ENCODE measurements at places on chromosomes 1 and 21.

- DNase-seq = no peak
- H3K4me3 ChIP-seq = no peak overlapping the region
- H3K27me3 ChIP-seq = no peaks in the 10 kb centered on the region
- no peaks in the 10 kb centered on the region for H3K36me3 ChIP-seq
- H3K27ac ChIP-seq = no peak overlapping the region
These were observed 890.6 kb downstream of the KCNT2 start for GRCh38 chr1:195717651-195718050.

GRCh38 chr1:51416910-51417309 lies 86.5 kb upstream of the TTC39A start:
- no peaks in the 10 kb centered on the region for H3K4me1 ChIP-seq
- H3K27me3 ChIP-seq = no peaks in the 10 kb centered on the region
- no peak overlapping the region for H3K27ac ChIP-seq
- H3K36me3 ChIP-seq = peaks cover 45% of the 10 kb centered on the region

DNA sequence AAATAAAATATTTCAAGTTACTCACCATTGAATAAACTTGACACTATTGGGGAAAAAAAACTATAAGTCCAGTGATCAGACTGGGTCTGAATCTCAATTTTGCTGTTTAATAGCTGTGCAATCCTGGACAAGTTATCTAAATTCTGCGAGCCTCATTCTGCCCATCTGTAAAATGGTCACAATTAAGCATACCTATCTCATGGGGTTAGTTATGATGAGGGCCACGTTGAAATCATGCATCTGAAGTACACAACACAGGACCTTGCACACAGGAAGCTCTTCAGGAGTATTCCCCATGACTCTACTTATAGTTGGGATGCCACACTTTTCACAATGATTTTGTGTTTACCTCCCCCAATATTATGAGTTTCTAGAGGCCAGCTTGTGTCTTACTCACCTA lies 3.8 kb upstream of the HTR1D start:
- H3K4me3 ChIP-seq = no peak overlapping the region
- H3K27ac ChIP-seq = no peak overlapping the region
- no peak for DNase-seq
- H3K27me3 ChIP-seq = peaks cover 47% of the 10 kb centered on the region
- H3K36me3 ChIP-seq = no peaks in the 10 kb centered on the region

- no peak overlapping the region for H3K27ac ChIP-seq
- DNase-seq = no peak
- H3K4me3 ChIP-seq = no peak overlapping the region
- H3K27me3 ChIP-seq = peaks cover 5% of the 10 kb centered on the region
These were observed 10.3 kb upstream of the CD101 start for GRCh38 chr1:116991171-116991845.

- DNase-seq = no peak
- no peak overlapping the region for H3K27ac ChIP-seq
- no peaks in the 10 kb centered on the region for H3K4me1 ChIP-seq
- peaks cover 8% of the 10 kb centered on the region for H3K36me3 ChIP-seq
- no peaks in the 10 kb centered on the region for H3K27me3 ChIP-seq
These were observed 26.4 kb upstream of the DPH5 start for GRCh38 chr1:101051688-101052638.

DNA sequence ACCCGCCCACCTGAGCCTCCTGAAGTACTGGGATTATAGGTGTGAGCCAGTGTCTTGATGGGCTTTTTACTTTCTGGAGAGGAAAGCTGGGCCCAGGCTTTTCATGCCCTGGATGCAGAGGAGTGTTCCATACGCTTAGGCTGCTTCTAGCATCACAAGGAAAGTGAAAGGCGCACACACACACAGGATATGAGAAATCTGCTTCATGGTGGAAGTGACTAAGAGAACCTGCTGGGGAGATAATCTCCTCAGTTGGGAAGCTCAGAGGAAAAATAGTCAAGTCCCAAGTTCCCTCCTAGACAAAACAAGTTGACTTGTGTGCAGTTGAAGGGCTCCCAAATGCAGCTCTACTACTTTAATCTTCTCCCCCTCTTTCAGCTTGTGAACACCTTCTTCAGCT lies 2.2 kb downstream of the NUDC start:
- H3K27me3 ChIP-seq = peaks cover 2% of the 10 kb centered on the region
- peaks cover 31% of the 10 kb centered on the region for H3K4me1 ChIP-seq
- peaks cover 35% of the 10 kb centered on the region for H3K36me3 ChIP-seq

GRCh38 chr1:4044967-4045366 lies 144.9 kb upstream of the C1orf174 start:
- no peaks in the 10 kb centered on the region for H3K36me3 ChIP-seq
- H3K4me1 ChIP-seq = no peaks in the 10 kb centered on the region
- H3K4me3 ChIP-seq = no peak overlapping the region
- DNase-seq = no peak

GRCh38 chr1:212618466-212619210 lies 10.1 kb downstream of the ATF3 start:
- H3K4me3 ChIP-seq = no peak overlapping the region
- no peak for DNase-seq
- H3K4me1 ChIP-seq = peaks cover 32% of the 10 kb centered on the region
- H3K27ac ChIP-seq = peak overlapping the region; percentile 59
- H3K27me3 ChIP-seq = no peaks in the 10 kb centered on the region

- no peak overlapping the region for H3K4me3 ChIP-seq
- no peaks in the 10 kb centered on the region for H3K4me1 ChIP-seq
- no peaks in the 10 kb centered on the region for H3K27me3 ChIP-seq
- H3K36me3 ChIP-seq = no peaks in the 10 kb centered on the region
These were observed 37.3 kb downstream of the RGS4 start for GRCh38 chr1:163106364-163106987.

GRCh38 chr21:27582948-27583430 lies 616.1 kb upstream of the ADAMTS5 start:
- DNase-seq = no peak
- H3K27ac ChIP-seq = no peak overlapping the region
- no peaks in the 10 kb centered on the region for H3K4me1 ChIP-seq
- H3K4me3 ChIP-seq = no peak overlapping the region
- H3K27me3 ChIP-seq = no peaks in the 10 kb centered on the region

DNA sequence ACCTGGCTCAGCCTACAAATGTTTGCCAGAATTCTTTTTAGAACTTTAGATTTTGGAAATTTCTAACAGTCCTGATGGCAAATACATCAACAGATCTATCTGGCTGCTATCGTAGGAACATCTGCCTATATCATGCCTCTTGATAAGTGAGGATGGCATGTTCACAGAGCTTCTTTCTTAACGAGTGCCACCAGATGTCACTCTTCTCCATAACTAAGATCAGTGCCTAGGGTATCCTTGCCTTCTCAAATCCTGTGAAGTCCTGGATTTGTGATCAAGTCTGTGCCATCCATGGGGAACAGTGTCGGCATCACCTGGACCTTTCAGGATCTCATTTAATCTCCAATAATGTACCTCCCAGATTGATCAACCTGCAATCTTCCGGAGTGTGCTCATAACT lies 36.5 kb upstream of the CD5L start:
- H3K4me1 ChIP-seq = no peaks in the 10 kb centered on the region
- H3K27ac ChIP-seq = no peak overlapping the region
- H3K36me3 ChIP-seq = no peaks in the 10 kb centered on the region
- H3K4me3 ChIP-seq = no peak overlapping the region
- no peak for DNase-seq

- H3K27ac ChIP-seq = no peak overlapping the region
- H3K4me3 ChIP-seq = peak overlapping the region; percentile 70
- DNase-seq = no peak
- peaks cover 2% of the 10 kb centered on the region for H3K36me3 ChIP-seq
- peaks cover 18% of the 10 kb centered on the region for H3K4me1 ChIP-seq
- H3K27me3 ChIP-seq = peaks cover 59% of the 10 kb centered on the region
These were observed 924 bp downstream of the HMCN1 start for GRCh38 chr1:185734929-185735700.

DNA sequence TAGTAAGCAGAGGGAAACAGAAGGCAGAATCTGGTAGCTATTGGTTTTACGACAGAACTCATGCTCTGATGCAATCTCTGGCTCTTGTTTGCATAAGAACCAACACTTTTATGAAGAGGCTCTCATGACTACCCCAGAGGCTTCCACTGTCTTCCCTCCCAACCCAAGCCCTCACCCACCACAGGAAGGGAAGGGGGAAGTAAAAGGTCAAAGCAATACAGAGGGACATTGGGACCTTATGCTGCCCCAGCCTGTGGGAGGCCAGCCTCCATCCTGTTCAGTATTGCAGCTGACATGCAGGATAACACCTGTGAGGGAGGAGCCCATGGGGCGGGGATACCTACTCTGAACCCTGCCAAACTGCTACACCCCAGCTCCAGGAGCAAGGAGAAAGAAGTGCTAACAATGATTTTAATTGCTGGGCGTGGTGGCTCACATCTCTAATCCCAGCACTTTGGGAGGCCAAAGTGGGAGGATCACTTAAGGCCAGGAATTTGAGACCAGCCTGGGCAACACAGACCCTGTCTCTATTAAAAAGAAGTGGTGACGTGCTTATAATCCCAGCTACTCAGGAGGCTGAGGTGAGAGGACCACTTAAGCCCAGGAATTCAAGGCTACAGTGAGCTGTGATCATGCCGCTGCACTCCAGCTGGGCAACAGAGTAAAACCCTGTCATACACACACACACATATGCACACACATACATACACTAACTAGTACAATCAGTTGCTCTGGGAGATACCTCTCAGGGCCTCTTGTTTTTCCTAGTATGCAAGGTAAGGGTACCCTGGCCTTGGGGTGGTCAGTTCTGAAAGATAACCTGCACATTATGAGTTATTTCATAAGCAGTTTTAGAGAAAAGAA lies 9.5 kb downstream of the MR1 start:
- no peak for DNase-seq
- peaks cover 55% of the 10 kb centered on the region for H3K4me1 ChIP-seq
- peaks cover 39% of the 10 kb centered on the region for H3K36me3 ChIP-seq
- H3K27me3 ChIP-seq = no peaks in the 10 kb centered on the region

- no peaks in the 10 kb centered on the region for H3K27me3 ChIP-seq
- H3K4me1 ChIP-seq = no peaks in the 10 kb centered on the region
- no peak overlapping the region for H3K27ac ChIP-seq
- no peak overlapping the region for H3K4me3 ChIP-seq
- H3K36me3 ChIP-seq = no peaks in the 10 kb centered on the region
These were observed 41.5 kb downstream of the LHX9 start for GRCh38 chr1:197958438-197959305.

DNA sequence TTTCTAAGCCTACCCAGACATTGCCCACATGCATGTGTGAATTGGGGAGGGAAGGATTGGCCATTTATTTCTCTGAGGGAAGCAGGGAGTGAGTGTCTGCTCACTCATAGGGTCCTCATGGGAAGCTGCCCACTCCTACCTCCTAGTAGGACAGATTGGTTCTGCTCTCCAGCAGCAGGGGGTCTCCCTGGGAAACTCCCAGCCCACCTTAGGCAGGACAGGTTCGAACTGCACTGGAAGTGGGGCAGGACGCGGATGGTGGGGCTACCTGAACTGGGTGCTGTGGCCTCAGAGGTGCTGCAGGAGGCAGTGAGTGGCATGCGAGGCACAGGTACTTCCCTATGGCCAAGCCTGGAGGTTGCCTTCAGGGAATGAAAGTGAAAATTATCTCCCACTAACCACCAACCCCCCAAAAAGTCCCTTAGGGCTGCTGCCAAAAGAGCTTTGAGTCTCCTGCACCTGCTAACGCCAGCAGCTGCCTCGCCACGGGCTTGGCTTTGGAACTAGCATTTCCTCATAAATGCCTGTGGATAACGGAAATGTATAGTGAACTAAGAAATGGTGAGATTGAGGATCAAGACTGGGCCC lies 157.0 kb upstream of the COA6 start:
- peaks cover 5% of the 10 kb centered on the region for H3K27me3 ChIP-seq
- H3K4me3 ChIP-seq = peak overlapping the region; percentile 63
- H3K36me3 ChIP-seq = peaks cover 2% of the 10 kb centered on the region

DNA sequence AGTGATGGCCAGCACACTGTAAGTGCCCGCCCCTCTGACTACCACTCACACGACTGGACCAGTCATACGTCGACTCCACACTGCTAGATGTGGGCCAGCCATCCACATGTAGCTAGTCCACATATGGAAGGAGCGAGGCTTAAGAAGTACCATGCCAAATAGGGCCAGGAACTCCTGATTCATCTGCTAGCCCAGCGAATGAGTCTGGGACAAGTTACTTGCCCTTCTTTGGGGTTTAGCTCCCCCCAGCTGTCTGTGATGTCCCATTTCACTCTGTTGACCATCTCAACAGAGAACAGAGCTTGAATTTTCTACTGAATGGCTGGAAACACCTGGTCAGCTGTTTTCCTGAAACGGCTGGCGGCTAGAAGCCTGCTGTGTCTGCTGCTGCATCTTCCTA lies 5.8 kb downstream of the CSRP1 start:
- peaks cover 23% of the 10 kb centered on the region for H3K4me1 ChIP-seq
- H3K27ac ChIP-seq = no peak overlapping the region
- no peak for DNase-seq
- no peaks in the 10 kb centered on the region for H3K27me3 ChIP-seq
- H3K4me3 ChIP-seq = no peak overlapping the region

DNA sequence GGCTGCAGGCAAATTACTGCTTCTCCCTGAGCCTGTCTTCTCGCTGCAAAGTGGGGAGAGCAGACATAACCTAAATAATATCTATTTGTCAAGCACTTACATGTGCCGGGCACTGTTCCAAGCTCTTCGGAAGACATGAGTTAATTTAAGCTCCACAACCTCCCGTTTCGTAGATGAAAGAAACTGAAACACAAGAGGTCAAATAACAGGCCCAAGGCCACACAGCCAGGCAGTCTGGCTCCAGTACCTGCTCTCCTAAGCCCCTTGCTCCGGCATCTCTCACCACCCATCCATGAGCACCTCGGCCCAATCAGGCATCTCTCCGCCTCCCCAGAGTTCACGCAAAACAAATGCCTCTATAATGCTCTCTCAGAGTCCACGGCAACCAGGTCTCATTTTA lies 65.4 kb downstream of the TAS1R2 start:
- no peaks in the 10 kb centered on the region for H3K36me3 ChIP-seq
- no peak for DNase-seq
- no peak overlapping the region for H3K27ac ChIP-seq
- H3K27me3 ChIP-seq = peaks cover 9% of the 10 kb centered on the region

DNA sequence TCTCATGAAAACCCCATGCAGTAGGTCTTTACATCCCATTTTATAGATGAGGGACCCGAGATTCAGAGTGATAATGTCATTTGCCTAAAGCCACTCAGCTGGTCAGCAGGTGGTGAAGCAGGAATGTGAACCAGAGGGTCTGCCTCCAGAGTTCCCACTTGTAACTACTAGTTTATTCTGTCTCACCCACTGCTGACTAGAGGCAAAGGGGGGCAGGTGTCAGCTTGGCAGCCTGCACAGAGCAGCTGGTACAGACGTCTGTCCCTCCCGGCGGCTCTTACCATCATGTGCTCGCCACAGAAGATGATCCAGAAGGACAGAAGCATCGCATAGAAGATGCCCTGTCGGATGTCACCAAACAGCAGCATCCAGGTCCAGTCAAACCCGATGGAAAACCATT lies 82.4 kb downstream of the WLS start:
- H3K27ac ChIP-seq = no peak overlapping the region
- no peak for DNase-seq
- H3K4me1 ChIP-seq = no peaks in the 10 kb centered on the region
- H3K36me3 ChIP-seq = no peaks in the 10 kb centered on the region
- H3K27me3 ChIP-seq = peaks cover 4% of the 10 kb centered on the region
